ENCODE measurements at places on chromosomes 12 and 14.

DNA sequence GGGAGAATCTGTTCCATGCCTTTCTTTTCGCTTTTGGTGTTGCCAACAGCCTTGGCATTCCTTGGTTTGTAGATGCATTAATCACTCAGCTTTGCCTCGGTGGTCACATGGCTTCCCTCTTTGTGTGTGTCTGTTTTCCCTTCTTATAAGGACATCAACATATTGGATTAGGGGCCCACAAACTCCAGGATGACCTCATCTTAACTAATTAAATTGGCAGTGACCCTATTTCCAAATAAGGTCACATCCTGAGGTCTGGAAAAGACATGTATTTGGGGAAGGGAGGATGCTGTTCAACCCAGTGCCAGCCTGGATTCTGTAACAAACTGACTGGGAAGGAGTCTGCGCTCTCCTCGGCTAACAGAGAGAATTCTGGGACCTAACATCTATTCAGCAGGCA lies 365.7 kb upstream of the FKBP4 start:
- DNase-seq = no peak

DNA sequence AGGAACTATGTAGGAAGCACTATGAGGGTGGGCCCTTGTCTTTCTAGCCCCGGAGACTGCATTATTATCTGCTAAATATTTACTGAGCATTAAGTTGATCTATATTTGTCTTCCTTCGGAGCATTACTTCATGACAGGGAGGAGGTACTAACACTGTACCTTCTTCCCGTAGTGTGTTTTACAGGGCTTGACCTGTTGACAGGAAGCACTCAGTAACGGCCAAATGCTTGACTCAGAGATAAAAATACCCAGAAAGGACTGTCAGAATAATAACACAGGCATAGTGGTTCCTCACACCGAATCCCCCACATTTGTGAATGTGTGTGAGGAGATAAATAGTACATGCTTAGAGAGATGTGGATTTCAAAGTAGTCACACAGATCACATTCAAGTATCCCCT lies 466.6 kb downstream of the EGLN3 start:
- DNase-seq = no peak

- no peak for DNase-seq
Observed at GRCh38 chr14:60226298-60226697, 22.7 kb upstream of the PPM1A start.

DNA sequence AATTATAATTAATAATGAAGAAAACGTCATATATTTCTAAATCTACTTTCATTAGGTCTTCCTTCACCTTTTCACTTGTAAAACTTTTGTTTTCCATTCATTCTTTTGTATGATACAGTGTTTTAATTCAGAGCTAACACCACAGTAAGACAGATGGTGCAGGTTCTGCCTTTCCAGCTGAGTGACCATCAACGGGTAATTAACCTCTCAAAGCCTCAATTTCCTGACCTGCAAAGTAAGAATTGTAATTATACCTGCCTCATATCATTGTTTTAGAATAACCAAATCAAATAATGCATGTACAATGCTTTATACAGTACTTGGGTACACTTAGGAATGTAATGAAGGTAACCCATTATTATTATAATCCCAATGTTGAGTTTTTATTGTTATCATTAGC lies 157.6 kb downstream of the FOXA1 start:
- DNase-seq = no peak

GRCh38 chr14:54399560-54399959 lies 2.8 kb downstream of the CDKN3 start:
- DNase-seq = no peak

GRCh38 chr12:25840678-25841465 lies 117.6 kb upstream of the RASSF8 start:
- no peak for DNase-seq

GRCh38 chr12:13175499-13175898 lies 21.0 kb upstream of the EMP1 start:
- DNase-seq = no peak

- DNase-seq = no peak
Observed at GRCh38 chr12:109523071-109523470, 45.6 kb downstream of the UBE3B start.

- no peak for DNase-seq
Observed at GRCh38 chr14:53947094-53947445, 9.6 kb downstream of the BMP4 start.

DNA sequence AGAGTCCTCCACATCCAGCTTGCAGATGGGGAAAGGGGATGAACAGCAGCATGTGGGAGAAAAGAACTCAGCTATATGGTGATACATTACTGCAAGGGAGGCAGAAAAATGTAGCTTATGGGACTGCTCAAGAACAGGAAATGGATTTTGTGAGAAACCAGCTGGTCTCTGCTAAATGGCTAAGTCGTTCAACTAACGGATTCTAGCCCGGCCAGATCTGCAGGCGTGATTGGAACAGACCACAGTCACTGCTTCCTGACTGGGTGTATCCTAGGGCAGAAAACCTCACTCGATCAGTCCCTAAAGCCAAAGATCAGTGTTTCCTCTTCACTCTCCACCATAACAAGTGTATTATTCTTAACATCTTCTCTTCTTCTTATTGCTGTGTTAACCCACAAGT lies 8.1 kb upstream of the PTGDR start:
- DNase-seq = no peak

DNA sequence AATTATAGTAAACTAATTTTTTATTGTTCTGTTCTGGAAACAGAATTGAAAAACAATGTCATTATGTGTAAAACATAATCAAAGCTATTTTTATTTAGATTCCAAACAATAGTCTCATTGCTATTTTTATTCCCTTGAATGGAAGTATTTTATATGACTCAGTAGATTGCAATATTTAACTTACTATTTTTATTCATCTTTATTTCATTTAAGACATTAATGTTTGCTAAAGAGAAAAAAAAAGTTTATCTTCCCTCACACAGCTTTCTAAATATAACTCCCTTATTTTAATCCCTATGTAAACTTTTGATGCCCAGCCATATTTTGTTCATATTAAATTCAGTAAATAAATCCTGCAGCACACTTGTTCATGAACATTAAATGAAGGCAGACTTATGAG lies 622.4 kb downstream of the SLC6A15 start:
- DNase-seq = no peak

GRCh38 chr14:64910847-64911495 lies 3.3 kb upstream of the CHURC1 start:
- no peak for DNase-seq

DNA sequence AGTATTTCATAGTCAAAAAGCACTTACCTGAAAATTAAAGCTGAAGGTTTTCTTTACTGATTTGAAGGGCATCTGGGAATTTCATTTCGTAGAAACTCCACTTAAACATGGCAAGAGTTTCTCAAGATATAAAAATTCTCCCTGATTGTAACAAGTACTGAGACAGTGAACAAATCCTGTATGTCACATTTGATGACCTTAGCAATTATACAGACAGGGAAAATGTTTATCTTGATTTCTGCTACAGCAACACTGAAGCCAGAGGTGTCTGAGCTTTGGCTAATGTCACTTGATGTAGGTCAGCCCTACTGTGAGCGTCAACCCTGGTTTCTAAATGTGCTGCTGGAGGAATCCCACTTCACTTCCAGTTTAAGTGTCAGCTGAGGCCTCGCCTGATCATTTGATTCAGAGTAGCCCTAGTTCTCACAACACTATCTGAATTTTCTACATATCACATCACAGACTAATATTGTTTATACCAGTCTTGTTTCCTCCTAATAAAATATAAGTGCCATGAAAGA lies 20.9 kb downstream of the RTRAF start:
- DNase-seq = no peak

DNA sequence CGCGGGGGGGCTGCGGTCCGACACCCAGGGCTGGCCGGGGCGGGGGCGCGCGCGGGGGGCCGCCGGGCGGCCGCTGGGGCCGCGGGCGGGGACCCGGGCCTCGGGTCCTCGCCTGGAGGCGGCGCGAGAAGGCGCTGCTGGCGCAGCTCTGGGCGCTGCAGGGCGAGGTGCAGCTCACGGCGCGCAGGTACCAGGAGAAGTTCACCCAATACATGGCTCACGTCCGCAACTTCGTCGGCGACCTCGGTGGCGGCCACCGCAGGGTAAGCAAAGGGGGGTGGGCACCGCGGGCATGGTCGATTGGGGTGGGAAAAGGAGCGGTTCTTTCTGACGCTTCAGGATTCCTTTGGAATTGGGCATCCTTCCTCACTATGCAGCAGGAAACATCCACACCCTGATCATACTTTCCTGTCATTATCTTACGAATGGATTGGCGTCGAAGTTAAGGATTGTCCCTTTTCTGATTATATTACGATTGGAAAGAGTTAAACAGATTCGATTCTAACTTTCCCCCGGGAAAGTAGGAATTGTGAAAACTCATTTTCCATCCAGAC lies 798 bp downstream of the PDZRN4 start:
- no peak for DNase-seq

DNA sequence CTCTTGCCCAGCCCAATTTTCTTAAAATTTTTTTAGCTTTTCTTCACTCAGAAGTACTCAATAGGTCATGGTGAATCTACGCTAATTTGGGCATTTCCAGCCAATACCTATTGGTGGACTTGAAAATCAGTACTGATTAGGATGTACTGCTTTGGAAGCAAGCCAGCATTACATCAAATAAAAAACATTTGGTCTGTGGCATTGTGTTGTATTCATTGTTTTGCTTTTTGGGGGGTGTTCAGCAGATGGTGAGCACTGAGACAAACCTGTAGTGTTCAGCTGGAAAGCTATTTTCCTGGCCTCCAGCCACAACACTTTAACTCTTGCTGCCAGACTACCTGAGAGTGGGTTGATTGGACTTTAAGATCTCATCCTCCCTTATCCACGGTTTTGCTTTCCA lies 4.0 kb downstream of the MAPKAPK5 start:
- no peak for DNase-seq
